ENCODE measurements at places on chromosomes 7 and 10.

GRCh38 chr10:6108631-6109443 lies 20.0 kb downstream of the RBM17 start:
- DNase-seq, result no peak

DNA sequence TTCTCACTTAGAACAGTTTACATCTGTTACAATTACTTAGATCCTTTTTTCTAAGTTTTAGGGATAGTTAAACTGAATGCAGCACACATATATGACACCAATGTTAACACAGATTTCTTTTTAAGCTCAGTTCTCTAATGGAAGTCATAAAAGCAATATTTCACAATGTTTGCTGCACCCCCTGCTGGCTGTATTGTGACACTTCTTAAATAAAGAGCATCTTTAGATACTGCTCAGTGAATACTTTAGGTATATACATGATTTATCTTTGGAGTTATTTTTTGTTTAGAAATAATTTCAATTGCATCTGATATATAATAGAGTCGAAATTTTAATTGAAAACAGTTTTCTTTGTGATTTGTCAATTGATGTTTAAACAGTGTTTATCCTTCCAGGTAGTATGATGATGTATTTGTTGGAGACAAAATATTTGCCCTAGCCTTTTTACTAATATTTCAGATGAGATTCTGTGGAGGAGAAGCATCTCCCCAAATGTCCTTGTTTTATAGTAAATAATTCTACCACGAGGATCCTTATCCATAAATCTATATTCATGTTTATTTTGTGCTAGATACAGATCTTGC lies 174.4 kb downstream of the ST7 start:
- DNase-seq, result peak; percentile 19

- no peak for DNase-seq
Observed at GRCh38 chr10:17768496-17768895, 16.5 kb downstream of the TMEM236 start.

- DNase-seq, result no peak
Observed at GRCh38 chr7:128081808-128082207, 50.6 kb upstream of the LRRC4 start.
